Islet precursor cell (in vitro differentiated cells): ENCODE measurements at places on chromosomes 3 and 15.

DNA sequence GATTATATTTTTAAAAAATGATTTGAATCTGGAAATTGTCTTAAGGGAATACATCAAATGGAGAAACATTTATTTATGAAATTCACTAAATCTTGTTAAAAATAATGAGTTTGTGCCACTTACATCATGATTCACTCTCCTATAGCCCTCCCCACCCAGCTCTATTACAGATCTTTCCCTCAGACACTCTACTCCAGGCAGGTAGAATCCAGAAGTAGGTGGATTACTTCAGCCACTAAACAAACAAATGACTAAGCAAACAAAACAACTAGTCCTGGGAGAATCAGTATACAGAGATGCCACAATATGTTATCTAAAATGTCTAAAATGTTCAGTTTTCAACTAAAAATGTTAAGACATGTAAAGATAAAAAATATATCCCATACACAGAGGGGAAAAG, 608.1 kb upstream of the UBE2E2 start:
- no peak for DNase-seq

GRCh38 chr15:69731081-69731330, 278.4 kb downstream of the RPLP1 start:
- DNase-seq, result no peak

DNA sequence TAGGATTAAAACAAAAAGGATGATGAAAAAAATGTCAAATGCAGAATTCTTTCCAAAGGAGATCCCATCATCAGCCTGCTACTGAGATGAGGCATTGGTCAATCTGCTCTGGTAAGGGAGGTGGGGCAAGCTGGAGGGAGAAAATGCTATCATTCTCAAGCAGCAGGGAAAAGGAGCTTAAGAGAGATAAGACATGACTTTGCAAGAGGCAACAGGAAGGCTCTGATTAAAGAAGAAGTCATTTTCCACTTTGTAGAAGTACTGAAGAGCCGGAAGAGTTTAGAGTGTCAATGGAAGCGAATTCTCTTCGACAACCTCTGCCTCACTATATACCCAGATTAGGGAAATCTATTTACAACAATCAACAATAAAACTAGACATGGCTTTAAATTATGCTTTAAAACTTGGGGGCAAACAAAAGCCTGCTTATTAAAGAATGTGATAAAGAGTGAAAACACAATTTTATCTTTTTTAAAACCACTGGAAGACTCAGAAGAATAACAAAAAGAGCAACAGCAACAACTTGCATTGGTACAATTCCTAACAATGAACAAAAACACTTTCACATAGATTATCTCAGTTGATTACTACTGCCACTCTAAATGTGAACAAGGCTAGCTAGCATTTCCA, 81.8 kb upstream of the NANOGP8 start:
- no peak for DNase-seq

- no peak for DNase-seq
These were observed 155.1 kb downstream of the MECOM start for GRCh38 chr3:169508426-169508825.

- no peak for DNase-seq
These were observed 1083.9 kb downstream of the DIPK2A start for GRCh38 chr3:145055375-145056076.

GRCh38 chr15:62977952-62978811, 64.4 kb upstream of the TPM1 start:
- peak; percentile 93 for DNase-seq

DNA sequence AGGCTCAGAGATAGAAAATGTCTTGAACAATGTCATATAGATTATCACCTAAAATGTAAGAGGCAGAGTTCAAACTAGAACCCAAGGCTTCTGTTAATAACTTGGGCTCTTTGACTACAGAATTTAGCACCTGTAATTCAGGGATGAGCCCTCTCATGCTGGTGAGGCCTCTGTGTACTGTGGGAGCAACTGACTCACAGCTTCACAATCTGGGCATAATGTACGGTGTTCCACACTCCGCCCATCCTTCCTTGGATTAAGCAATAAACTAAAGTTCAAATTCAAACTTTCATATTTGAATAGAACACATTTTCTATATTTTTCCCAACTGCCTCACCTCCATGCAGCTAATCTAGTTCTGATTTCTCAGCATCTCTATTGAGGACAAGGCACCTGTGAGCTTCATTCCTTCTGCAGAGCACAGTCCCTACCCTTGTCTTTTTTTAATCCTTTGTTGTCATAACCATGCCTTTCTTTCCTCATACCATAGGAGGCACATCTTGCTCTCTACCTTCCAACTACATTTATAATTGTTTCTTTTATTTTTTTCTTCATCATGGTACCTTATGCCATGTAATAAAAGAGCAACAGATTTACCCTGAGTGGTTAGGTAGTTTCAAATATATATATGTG, 392.1 kb downstream of the NLGN1 start:
- DNase-seq, result no peak

- no peak for DNase-seq
These were observed 1174.7 kb downstream of the ZPLD1 start for GRCh38 chr3:103609472-103609871.

- DNase-seq, result no peak
These were observed 3.0 kb downstream of the MFAP1 start for GRCh38 chr15:43821505-43821904.

DNA sequence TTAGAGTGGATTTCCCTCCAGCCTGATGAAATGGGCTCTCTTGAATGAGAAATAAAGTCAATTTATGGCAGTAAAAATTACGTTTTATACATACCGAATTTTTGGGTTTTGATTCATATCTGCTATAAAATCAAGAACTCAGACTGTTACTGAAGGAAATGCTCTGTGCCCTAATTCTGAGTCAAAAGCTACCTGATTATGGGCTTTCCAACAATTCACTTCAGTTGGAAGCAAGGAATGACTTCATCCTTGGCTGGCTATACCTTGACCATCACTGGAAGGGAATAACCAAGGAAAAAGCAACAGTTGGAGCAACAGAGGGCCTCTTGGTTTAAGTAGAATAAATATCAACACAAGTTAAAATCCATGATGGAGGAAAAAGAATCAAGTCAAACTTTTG, 88.6 kb downstream of the ZNF385D start:
- DNase-seq, result no peak

DNA sequence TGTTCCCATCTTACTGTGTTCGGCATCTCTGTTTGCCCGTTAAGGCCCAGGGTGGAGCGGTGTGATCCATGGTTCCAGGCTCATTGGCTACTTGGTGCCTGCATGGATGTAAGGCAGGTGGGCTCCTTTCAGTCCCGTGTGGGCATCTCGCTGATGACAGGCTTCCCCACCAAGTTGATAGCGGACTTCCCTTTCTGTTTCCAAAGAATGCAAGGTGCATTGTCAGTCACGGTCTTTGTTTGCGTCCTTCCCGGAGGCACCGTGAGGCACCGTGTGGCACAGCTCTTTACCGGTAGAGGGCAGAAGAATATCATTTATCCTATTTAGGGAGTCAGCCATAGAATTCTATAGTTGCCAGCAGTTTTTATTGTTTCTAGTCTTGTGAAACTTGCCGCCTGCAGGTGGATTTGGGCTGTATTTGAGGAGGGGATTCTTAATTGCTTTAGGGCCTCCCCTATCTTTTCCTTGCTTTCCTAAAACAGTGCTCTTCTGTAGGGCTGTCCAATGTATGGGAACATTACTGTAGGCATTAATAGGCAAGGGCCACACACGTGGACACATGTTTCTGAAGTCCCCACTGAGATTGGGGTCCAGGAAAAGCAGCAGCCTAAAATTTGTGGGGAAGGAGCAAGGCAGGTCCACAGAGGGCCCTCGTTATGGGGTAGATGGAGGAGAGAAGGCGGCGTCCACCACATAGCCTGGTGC, 244.1 kb downstream of the SLCO3A1 start:
- peak; percentile 79 for DNase-seq

GRCh38 chr3:48756640-48757039, 39.6 kb upstream of the IP6K2 start:
- DNase-seq, result no peak

DNA sequence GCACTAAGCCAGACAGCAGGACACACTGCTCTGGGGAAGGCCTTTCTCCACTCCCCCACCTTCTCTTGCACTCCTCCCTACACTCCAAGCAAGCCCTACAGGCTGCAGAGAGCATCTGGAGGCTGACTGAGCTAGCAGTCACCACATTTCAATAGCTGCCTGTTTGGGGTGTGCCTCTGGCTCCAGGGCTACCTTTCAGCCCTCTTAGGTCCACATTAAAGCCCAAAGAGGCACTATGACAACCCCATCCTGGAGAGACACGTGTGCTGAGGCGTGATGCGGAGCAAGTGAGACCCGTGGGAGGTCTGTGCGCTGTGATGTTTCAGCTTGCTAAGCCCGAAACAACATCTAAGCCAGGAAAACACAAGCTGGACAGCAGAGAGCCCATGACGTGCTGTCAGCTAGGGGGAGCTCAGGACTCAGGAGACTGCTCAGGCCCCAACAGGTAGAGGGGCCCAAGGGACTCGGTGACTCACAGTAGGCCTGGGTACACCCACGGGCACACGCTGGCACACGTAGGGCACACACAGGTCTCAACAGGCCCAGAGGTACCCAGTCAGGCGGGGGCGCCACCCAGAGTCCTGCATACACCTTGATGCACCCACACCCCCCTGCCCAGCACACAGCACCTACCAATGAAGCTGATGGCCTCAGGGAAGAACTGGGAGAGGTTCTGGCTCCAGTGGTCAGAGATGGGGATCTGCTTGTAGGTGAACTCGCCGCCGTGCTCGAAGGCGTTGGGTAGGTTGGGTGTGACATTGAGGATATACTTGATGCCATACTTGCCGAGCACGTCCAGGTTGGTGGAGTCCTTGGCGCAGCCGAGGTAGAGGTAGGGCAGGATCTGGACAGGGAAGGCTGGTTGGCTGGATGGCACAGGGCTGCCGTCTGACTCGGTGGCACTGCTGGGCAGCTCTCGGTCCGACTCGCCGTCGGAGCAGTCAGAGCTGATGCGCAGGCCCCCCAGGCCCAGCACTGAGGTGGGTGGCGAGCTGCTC, 2.8 kb downstream of the DUSP7 start:
- no peak for DNase-seq

DNA sequence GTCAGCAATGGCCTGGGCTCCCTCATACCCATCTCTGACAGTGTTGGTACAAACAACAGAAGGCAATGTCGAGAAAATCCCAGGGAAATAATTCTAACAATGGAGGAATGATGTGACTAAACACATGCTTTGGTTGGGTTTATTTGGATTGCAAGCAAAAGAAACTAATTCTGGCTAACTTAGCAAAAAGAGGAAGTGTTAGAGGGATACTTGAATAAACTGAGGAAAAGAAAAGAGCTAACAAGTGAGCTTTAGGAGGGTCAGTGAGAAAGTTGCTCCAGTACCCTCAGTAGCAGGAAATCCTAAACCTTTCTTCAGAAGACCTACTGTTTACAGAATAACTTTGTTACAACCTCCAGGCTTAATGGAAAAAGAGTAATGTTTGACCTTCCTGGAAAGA, 264.6 kb upstream of the WNT5A start:
- DNase-seq, result no peak

DNA sequence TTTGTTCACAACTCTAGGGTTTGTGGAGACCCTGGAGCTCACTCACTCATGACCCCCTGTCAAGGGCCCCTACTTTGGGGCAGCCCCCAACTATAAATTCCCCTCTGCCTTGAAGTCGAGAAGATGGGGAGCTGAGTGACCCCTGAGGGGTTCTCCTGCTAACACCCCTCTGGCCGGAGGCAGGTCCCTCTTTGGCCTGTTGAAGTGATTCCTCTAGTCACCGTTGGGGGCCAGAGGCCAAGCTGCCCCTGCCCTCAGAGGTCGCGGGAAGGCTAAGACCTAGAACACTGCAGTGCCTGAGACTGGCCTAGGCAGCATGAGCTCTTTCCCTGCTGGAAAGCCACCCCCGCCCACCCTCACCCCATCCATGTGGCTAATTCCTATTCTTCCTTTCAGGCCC, 15.4 kb upstream of the SKOR1 start:
- DNase-seq, result peak; percentile 14

DNA sequence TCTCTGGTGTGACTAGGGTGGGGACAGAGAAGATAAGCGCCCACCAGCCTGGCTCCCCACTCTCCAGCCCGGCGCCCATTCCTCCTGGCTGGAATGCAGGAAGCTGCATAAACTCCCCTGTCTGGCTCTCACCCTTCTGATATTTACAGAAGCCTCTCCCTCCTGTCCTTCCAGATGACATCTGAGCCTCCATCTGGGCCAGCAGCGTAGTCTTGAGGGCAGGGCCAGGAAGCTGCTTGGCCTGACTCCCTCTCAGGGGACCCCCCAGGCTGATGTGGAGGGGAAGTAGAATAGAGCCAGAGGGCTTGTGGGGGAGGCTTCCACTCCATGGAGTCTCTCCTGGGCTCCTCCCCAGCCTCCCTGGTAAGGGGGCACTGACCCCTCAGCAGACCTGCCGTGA, 49.9 kb downstream of the LINGO1 start:
- peak; percentile 55 for DNase-seq

DNA sequence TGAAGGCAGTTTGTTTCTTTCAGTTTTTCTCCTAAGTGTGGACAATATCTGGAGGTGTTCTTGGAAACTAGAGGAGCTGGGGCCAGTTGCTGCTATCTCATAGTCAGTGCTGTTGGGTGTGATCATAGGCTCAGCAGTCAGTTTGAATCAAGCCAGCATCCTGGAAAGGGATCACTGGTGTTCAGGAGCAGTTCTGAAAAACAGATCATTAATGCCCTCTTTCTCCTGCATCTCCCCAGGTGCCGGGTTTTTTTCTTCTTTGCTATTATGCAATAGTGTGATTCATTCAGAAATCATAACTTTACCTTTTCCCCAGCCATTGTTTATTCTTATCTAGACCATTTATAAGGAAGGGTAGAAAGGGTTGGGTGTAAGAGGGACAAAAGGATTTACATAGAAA, 24.0 kb downstream of the LNP1 start:
- DNase-seq, result no peak

DNA sequence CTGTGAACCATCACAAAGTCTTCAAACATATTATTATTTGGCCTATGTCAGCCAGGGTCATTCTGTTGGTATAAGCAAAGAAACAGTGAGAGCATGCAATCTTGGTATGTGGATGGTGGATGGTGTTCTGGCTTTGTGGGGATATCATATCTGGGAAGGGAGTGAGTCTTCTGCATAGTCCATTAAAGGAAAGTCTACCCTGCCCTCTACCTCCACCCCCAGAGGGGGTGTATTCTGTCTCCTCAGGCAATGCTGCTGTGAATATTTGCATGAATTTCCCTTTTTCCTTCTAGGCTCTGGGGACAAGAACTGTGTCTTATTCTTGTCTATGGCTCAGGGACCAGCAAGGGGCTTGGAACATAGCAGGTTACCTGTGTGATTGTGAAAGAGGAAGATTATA, 495.8 kb downstream of the PDCD6IP start:
- DNase-seq, result no peak

GRCh38 chr3:70182166-70182565, 130.3 kb downstream of the MDFIC2 start:
- no peak for DNase-seq

DNA sequence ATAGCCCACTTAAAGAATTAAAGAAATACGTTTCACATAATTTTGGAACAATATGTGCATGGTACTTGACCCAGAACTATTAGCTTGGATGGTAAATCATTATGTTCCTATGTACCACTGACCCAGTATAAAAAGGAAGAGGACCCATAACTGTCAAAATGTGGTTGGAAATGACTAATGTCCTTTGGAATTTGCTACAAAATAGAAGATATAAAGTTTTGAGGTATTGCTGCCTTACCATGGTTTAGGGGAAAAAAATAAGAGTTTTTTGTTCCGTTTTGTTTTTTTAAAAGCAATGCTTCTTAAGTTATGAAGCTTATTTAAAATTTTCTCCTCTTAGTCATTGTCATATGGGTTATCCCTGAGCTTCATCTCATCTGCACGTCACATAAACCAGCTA, 15.8 kb upstream of the TFDP2 start:
- no peak for DNase-seq
